Stimulated activated CD4-positive, alpha-beta T cell treated with anti-CD3 and anti-CD28 coated beads, Interleukin-4, amount 100 ng/mL, for 24 hours (primary cell): ENCODE measurements at places on chromosomes 12 and 14.

- no peak for DNase-seq
These were observed 85.9 kb downstream of the FBXW8 start for GRCh38 chr12:116996621-116997020.

- DNase-seq, result no peak
These were observed 172.1 kb downstream of the GXYLT1 start for GRCh38 chr12:41972598-41972997.

DNA sequence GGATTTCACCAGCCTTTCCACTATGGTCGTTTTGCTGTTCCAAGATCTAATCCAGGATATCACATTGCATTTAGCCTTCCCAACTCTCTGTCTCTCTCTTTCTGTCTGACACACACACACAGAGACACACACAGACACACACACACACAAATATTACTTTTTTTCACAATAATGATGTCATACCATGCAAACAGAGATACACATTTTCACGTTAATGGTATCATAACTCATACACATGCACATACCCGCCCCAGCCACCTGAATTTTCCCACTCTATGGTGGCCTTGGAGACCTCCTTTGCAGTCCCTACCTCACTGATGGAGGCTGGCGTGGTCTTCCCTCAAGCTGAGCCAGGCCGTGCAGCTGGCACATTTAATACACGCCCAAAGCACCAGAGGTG is 7.2 kb upstream of the MYL2 start:
- DNase-seq, result no peak

- no peak for DNase-seq
These were observed 197.1 kb downstream of the EXOC5 start for GRCh38 chr14:57071639-57072038.

DNA sequence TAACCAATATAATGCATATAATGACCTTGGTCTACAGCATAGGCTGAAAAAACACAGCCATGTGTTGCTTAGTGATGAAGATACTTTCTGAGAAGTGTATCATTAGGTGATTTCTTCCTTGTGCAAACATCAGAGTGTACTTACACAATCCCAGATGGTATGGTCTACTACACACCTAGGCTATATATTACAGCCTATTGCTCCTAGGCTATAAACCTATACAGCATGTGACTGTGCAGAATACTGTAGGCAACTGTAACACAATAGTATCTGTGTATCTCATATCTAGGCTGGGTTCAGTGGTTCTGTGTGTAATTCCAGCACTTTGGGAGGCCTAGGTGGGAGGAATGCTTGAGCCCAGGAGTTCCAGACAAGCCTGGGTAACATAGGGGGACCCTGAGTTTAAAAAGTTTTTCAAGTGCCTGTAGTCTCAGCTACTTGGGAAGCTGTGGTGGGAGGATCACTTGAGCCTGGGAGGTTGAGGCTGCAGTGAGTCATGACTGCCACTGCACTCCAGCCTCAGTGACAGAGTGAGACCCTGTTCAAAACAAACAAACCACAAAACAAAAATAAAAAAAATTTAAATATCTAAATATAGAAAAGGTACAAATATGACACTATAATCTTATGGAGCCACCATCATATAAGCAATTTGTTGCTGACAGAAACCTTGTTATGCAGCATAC is 66.6 kb downstream of the GRIP1 start:
- DNase-seq, result no peak
